ENCODE measurements at places on chromosomes 3 and 15. TPM values are rescaled to one million over a fixed set of nuclear protein-coding genes. Genes with fewer than 3 reads are reported as not detected.

The SLC38A3 gene
- not detected for polyA plus RNA-seq

GRCh38 chr15:47422881-47423665, 294.2 kb upstream of the SEMA6D start:
- DNase-seq = no peak

DNA sequence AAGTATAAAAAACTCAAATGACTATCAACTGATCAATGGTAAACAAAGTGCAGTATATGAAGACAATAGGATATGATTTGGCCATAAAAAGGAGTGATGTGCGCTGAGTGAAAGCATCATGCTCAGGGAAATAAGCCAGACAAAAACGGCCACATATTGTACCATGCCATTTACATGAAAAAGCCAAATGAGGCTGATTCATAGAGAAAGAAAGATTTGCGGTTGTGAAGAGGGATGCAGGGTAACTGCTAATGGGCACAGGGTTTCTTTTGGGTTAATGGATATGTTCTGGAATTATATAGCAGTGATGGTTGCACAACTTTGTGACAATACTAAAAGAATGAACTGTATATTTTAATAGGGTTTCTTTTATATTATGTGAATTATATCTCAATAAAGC, 877.2 kb upstream of the CFAP20DC start:
- no peak for DNase-seq

DNA sequence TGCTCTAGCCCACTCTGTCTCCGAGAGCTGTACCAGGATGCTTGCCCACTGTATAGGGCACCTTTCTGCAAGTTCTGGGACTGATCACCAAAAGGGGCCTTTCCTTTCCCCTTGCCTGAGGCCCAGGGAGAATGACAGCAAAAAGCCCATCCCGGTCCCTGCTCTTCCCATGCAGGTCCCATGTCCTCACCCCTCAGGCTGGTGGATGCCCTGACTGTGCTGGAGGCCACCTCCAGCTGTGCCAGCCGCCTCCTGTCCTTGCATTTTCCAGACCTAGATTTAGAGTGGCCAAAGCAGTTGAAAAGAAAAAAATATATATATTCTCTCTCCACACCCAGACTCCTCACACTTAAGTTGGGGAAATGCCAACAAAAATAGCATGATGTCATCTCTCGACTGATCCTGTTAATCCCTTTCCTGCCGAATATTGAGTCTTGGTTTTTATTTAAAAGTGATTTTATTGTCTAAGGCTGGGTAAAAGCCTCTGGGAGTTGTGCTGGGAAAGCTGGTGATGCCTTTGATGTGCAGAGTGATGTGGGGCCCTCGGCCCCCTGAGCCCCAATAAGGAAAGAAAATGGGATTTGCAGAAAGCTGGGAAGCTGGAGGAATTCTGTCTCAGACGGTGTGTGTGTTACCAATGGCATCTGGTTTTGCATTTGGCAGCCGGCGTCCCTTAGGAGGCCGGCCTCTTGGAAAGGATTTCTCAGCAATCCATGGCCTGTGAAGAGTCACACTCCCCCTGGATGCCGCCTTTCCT, 29.3 kb upstream of the TPM1 start:
- no peak for DNase-seq

- DNase-seq = peak; percentile 76
Observed at GRCh38 chr15:76994971-76995945, at the start of gene PSTPIP1. TSS of gene PSTPIP1 (plus strand) at chr15:76995126. CDS start at chr15:76995574, 448 bp downstream.

- DNase-seq = no peak
Observed at GRCh38 chr3:42019953-42020260, 58.0 kb upstream of the ULK4 start.

DNA sequence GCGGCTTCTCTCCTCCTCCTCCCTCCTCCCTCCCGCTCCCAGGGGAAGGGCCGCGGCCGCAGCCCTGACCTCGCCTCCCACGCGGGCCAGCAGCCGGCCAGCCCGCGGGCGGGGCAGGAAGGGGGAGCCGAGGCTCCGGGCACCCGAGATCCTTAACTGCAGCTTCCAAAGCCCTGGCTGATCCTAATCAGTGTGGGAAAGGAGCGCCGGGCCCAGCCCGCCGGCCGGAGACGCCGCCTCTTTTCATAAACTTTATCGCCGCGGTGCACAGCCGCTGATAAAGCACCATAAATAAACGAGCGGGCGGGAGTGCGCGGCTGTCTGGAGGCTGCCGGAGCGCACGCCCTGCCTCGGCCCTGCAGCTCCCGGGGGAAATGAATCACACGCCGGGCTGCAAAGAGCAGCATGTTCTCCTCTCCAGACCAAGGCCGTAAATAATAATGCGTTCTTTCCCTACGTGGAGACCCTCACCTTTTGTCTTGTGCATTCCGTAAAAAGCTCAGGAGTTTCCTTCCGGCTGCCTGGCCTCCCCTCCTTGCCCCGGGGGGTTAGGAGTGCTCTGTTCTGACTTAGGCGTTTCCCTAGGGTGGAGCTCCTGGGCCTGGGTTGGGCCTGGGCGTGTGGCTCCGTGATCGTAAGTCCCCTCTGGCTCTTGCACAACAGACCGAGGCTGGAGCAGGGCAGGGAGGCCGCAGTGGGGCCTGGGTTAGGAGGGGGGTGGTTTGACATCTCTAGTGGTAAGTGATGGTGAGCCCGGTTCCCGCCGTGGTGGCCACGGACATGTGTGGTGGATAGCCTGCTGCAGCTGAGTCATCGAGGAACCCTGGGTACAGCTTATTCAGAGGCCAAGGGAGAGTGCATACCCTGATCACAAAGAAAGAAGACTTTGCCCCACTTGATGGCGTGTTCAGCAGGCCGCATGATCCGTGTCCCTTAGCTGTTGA, 132.6 kb upstream of the HES1 start:
- no peak for DNase-seq

The CADPS gene
- polyA plus RNA-seq = not detected

The TMIE gene
- polyA plus RNA-seq = 0.70 TPM

GRCh38 chr3:26452363-26452762, 170.2 kb upstream of the LRRC3B start:
- no peak for DNase-seq

DNA sequence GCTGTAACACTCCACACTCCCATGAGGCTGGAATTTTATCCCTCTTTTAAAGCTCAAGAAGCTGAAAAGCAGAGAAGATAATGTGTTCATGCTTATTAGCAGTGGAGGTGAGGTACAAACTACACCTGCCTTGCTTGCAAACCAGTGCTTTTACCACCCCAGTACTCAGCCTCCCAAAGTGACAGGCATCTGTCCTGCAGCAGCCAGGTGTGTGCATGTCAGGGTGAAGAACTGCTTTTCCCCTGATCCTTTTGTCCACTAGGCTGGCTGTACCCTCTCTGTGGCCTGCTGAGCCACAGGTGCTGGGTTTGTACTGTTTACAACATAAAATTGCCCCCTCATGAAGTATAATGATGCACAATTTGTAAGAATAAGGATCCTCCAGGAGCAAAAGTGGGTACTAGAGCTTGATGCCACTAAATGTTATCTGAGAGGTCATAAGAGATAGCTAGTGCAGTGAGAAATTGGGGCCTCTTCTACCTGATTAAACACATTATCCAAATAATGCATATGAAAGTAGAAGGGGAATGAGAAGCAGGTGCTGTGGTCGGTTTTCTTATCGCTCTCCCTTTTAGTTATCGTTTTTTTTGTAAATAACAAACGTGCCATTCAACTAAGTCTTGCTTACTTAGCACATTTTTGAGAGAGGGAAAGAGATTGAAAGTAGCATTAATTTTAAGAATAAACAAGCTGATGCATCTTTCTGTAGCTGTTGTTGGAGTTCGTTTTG, 39.2 kb upstream of the GADL1 start:
- no peak for DNase-seq

GRCh38 chr3:119664850-119665379, 4.5 kb upstream of the POPDC2 start:
- DNase-seq = no peak

GRCh38 chr3:51974277-51974962, 444 bp upstream of the ABHD14A start:
- no peak for DNase-seq

DNA sequence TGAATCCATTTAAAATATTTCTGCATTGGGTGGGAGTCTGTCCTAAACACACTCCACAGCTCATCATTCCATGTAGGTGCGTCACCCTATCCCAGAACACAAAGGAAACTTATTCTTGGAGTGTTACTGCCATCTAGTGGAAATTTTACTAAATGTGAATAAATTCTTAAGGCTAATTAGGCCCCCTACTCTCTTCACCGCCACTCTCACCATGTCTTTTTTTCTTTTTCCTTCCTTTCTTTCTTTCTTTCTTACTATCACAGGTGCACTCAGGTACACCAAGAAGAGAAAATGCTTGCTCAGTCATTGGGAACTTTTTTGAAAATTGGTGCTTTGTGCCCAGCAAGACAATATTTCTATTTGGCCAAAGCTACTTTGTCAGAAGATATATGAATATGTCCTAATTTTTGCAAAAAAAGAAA, 26.4 kb upstream of the ATP8B4 start:
- DNase-seq = peak; percentile 28

DNA sequence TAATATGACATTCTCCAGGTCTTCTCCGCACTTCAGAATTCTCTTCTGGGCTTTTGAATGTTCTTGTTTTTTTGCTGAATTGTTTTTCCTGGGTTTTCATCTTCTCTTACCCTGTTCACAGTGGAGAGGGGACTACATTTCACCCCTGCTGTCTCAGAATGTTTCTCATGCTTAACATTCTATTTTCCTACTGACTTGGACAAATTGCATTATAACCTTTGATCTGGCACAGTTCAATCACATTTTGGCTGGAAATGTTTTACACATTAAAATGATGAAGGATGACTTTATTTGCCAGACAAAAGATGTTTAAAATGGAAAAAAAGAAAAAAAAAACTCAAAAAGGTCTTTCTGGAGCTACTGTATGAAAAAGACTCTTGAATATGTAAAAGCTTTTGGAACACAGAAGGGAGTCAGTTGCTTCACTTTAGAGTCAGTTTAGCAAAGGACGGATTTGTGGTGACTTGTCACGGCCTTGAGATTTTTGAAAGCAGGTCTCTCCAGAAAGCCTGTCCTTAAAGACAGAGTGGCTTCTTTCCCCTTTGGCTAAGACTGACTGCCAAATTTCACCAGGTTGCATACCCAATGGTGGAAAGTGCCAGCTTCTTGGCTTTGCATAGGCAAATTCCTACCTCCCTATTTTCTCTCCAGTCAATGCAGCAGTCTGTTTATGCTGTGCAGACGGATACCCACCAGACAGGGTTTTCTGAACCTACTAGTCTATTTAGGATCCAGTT, 401.0 kb upstream of the TBL1XR1 start:
- no peak for DNase-seq

GRCh38 chr15:41183581-41183980, 47.0 kb downstream of the EXD1 start:
- DNase-seq = no peak

DNA sequence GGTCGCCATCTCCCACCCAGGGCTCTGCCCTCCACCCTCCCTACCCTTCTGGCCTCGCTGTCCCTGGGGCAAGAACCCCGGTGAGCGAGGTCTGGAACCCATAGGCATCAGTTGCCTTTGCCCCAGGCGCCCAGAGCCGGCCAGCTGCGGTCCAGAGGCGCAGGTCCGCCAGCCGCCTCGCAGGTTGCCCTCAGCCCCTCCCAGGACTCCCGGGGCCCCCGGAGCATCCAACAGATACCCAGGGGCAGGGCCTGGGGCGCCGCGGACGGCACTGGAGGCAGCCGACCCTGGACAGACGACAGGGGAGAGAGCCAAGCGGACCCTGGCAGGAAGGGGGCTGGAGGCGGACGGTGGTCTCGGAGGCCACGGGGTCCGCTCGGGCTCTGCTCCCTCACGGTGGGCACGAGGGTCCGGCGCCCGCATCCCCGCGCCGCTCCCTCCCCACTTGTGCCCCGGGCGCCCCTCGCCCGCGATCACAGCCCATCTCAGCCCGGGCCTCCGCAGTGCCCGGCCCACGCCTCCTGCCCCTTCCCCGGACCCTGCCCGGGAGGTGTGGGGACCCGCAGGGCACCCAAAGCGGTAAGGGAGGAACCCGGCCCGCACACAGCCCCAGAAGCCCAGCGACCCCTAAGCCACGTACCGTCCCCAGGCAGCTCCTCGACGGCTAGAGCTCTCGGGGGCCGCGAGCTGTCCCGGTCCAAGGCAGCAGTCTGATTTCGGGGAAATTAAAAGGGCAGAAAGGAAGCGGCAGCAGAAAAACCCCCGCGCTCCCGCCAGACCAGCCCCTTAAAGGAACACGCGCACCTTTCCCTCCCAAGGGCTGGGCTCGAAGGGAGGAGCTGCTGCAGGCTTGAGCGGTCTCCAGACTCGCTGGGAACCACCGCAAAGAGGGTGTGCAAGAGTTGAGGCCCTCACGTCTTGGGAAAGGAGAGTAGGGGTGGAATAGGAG, at the start of gene HAPLN3:
Gene HAPLN3, minus strand, starts transcription at position 726 of the 949 bp plus-strand sequence. CDS start 8,246 bp downstream, outside the sequence.
- peak; percentile 46 for DNase-seq

- DNase-seq = no peak
Observed at GRCh38 chr15:76799760-76800159, 105.4 kb downstream of the SCAPER start.

DNA sequence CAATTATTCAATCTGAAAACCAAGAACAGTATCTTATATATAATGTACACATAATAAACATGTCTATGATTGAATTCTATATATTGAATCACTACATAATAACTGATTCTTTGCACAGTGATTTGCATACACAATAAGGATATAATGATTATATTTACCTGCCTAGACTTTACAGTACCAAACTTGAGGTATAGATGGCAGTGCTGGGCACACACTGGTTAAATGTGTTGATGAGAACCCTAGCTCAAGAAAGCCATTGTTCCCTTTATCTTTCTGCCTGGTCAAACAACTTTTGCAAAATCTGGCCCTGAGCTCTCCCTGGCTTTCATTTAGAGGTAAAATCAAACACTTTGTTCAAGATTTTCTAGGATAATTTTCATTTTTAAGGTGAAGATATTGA, 697.7 kb downstream of the TUSC7 start:
- DNase-seq = no peak

DNA sequence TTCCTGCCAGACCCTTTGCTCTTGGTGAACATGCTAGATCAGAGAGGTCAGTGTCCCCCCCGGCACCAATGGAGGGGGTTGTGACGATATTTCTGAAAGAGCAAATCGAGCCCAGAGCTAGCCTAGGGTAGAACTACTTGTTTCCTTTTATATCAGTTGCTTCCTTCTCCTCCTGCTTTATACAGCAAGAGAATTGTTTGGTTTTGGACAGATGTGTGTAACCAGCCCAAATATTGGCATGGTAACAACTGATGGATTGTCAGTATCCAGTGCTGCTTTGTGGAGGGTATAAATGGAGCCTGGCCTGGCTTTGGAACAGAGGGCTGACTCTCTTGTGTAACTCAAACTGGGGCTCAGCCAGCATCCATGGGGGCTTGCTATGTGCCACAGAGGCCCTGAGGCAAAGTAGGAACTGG, 27.2 kb downstream of the SNX1 start:
- no peak for DNase-seq

- DNase-seq = no peak
Observed at GRCh38 chr3:133038089-133038730, at the start of gene TMEM108. TSS of gene TMEM108 (plus strand) at chr3:133038391.

GRCh38 chr15:99706557-99707303, 26.5 kb downstream of the LYSMD4 start:
- DNase-seq = no peak
